Activated CD4-positive, alpha-beta T cell treated with anti-CD3 and anti-CD28 coated beads, Interleukin-2, amount 50 U/mL, for 1 hour (primary cell): ENCODE measurements at places on chromosomes 4 and X.
A peak's percentile ranks its signal among the peaks of the same experiment; 100 is the strongest.

- DNase-seq, result no peak
Measured at GRCh38 chr4:42732776-42733175, 75.9 kb upstream of the ATP8A1 start.

DNA sequence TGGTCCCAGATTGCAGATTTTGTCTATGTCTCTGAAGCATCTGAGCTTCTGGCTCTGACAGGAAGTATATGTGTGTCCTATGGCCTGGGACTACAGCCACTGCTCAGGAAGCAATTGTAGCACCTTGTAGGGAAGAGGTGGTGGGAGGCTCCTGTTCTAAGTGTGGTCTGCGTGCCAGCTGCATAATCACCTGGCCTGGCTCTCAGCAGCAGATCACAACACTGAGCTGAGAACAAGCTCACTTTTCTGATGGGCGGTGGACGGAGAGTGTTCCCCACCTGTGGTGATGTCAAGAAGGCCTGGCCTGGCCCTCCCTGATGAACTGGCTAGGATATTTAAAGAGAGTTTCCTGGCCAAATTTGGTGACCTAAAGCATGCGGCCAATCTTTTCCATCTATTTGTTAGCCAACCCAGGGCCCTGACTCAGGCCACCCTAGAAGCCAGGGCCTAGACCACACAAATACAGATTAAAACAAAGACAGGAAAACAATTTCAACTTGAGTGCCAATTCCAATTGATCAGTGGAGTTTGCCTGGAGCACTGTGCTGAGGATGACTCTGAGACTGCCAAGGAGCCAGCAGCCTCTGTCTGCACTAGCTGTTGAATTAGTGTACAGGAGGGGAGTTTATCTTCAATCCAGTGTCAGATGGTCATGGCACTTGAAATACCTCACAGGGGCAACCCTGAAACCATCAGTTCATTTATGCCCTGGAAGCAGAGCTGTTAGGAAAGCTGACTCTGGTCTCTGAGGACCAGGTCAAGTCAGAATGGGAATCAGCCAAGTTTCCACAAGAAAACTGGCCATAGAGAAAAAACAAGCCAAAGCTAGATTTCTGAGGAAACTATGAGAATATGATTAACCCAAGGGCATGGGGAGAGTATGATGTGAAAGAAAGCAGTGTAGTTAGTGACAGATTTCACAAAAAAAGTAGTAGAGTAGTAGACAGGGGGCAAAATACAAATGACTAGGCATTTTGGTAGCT is 47.4 kb downstream of the PRDM5 start:
- DNase-seq, result no peak

GRCh38 chrX:139518475-139518874 is 12.1 kb upstream of the F9 start:
- no peak for DNase-seq

DNA sequence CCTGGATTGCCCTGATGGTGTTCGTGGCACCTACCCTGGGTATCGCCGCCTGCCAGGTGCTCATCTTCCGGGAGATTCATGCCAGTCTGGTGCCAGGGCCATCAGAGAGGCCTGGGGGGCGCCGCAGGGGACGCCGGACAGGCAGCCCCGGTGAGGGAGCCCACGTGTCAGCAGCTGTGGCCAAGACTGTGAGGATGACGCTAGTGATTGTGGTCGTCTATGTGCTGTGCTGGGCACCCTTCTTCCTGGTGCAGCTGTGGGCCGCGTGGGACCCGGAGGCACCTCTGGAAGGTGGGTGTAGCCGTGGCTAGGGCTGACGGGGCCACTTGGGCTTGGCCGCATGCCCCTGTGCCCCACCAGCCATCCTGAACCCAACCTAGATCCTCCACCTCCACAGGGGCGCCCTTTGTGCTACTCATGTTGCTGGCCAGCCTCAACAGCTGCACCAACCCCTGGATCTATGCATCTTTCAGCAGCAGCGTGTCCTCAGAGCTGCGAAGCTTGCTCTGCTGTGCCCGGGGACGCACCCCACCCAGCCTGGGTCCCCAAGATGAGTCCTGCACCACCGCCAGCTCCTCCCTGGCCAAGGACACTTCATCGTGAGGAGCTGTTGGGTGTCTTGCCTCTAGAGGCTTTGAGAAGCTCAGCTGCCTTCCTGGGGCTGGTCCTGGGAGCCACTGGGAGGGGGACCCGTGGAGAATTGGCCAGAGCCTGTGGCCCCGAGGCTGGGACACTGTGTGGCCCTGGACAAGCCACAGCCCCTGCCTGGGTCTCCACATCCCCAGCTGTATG is 1.8 kb downstream of the AVPR2 start:
- DNase-seq, result no peak

GRCh38 chr4:154389148-154389547 is 102.5 kb downstream of the DCHS2 start:
- DNase-seq, result no peak

- no peak for DNase-seq
Measured at GRCh38 chrX:23513121-23513520, 154.2 kb upstream of the PRDX4 start.

GRCh38 chrX:48908600-48908999 is 2.8 kb downstream of the SLC35A2 start:
- no peak for DNase-seq

DNA sequence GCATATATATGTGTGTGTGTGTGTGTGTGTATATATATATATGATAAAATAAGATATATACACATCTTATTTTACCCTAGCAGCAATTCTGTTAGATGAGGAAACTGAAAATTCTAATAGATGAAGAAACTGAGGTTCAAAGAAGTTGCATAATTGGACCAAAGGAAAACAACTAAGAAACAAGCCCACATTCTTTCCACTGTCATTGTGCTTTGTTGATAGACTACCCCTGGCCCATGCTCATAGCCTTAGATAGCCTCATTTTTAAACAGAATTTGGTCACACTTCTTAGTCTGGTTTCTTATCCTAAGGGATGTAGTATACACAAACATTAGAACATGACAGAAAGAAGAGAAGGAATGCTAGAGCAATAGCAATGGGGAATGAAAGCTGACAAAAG is 138.8 kb downstream of the NDST3 start:
- DNase-seq, result no peak

DNA sequence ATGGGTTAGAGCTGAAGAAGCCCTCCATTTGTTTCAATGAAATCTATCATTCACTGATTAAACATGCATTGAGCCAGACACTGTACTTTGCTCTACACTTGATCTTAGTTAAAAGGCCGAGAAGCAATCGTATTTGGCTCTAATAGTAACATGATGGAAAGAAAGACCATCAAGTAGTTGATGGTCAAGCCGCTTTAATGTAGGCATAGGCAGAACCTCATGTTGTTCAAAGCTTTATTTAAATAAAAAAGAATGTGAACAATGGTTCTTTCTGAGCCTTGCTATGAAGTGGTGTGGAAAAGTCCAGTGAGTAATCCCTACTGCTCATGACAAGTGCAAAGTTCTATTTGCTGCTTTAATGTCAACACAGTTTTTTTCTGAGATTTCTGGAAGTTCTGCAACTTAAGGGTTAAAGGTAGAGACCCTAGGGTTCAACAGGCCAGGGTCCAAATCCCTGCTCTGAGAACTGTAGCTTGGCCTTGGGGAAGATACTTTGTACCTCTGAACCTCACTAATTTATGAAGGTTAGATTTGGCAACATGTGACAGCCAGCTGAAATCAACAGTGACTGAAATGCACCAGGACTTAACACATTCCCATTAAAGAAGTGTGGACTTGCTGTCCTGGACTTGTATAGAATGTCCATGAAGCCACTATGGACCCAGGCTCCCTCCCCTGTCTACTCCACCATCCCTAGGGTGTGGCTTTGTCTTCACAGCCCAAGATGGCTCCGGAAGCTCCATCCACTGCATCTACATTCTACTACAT is 17.9 kb upstream of the LAP3 start:
- DNase-seq, result no peak

DNA sequence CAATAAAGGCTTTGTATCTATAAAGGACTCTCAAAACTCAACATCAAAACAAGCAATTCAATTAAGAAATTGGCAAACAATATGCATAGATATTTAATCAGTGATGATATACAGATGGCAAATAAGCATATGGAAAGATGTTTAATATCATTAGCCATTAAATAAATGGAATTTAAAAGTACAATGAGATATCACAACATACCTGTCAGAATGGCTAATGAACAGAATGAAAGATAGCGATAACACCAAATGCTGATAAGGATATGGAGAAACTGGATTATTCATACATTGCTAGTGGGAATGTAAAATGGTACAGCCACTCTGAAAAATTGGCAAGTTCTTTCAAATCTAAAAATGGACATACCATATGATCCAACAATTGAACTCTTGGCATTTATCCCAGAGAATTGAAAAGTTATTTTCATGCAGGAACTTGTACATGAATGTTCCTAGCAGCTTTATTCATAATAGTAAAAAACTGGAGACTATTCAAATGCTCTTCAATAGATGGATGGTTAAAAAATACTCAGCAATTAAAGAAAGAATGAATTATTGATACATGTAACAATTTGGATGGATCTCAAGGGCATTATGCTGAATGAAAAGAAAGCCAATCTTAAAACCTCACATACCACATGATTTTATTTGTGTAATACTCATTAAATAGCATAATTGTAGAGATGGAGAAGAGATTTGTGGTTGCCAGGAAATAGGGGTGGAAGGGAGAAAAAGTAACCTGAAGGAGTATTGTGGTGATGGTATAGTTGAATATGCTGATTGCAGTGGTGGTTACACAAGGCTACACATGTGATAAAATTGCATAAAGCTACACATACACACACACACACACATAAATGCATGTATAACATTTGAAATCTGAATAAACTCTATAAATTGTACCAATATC is 45.9 kb upstream of the ALG13 start:
- no peak for DNase-seq

DNA sequence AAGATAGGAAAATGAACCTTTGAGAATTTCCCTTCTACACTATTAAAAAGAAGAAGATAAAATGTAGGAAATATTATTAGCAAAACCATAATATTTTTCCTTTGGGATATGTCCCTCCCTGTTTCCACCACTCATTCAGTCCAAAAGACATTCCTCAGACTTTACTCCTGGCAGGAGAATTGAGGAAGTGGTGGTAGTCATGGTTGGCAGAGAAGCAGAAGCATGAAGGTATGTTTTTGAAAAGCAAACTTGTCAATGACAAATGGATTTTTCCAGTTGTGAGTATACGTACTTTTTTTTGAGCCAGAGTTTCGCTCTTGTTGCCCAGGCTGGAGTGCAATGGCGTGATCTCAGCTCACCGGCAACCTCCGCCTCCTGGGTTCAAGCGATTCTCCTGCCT is 13.7 kb downstream of the STAG2 start:
- no peak for DNase-seq

DNA sequence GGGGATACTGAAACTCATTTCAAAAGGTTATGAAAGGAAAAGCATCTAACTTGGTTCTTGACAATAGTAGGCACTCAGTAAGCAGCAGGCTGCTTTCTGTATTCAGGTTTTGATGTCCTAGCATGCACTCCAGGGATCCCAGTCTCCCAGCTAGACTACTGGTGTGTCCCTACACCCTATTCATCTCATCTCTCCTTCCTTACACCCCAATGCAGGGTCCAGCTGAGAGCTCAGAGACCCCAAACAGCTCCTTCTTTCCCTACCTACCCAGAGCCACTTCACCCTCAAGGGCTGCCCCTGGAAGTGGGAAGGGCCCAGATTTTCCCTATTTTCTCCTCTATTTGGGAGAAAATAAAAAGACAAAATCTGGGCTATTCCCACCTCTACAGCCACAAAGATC is 1.6 kb upstream of the EFNB1 start:
- DNase-seq, result no peak

DNA sequence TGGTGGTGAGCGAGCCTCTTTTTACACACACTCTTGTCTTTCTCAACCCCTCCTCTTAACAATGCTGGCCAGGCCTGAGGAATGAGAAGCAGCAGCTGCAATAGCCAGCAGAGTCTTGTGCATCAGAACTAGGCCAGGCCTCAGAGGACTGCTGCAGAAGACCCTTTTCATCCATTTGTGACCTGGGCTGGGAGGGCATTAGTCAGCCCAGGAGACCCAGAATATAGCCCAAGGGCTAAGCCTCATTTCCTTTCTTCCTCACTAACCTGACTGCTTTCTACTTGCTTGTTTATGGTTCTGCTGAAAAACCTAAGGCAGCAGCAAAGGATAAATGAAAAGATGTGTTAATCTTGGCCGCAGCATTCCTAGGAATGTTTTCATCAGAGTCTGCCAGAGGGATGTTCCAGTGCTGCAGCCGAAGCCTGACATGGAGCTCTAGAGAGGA is 254.7 kb upstream of the AR start:
- DNase-seq, result no peak

GRCh38 chr4:27789773-27790172 is 929.1 kb downstream of the STIM2 start:
- no peak for DNase-seq

- DNase-seq, result no peak
Measured at GRCh38 chr4:45580334-45580733, 543.5 kb downstream of the GABRG1 start.

- no peak for DNase-seq
Measured at GRCh38 chr4:76341063-76341462, 34.5 kb downstream of the STBD1 start.

GRCh38 chr4:188091-188490 is 63.8 kb downstream of the ZNF718 start:
- DNase-seq, result no peak

- no peak for DNase-seq
Measured at GRCh38 chr4:4693755-4694295, 152.0 kb upstream of the STX18 start.

- DNase-seq, result no peak
Measured at GRCh38 chr4:140300271-140300970, 73.0 kb upstream of the SCOC start.

- DNase-seq, result no peak
Measured at GRCh38 chr4:48224606-48225005, 45.0 kb downstream of the TEC start.

- DNase-seq, result no peak
Measured at GRCh38 chr4:125266901-125267604, 47.7 kb upstream of the FAT4 start.

GRCh38 chrX:71178908-71179307 is 34.3 kb downstream of the NLGN3 start:
- DNase-seq, result peak; percentile 24

DNA sequence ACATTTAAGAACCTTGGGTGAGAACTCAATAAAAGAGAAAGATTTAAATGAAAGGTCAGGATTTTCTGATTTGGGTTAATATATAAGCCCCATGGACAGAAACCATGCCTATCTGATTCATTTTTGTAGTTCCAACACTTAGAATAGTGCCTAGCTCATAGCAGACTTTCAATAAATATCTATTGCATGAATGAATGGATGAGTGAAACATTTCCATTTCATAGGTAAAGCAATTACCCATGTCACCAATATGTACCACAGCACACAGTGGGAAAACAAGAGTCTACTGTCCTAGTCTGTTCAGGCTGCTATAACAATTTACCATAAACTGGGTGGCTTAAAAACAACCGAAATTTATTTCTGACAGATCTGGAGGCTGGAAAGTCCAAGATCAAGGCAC is 63.9 kb upstream of the PTPN13 start:
- no peak for DNase-seq

GRCh38 chr4:39287223-39287622 is 78.9 kb downstream of the RFC1 start:
- no peak for DNase-seq

- no peak for DNase-seq
Measured at GRCh38 chr4:101074326-101074725, 273.0 kb downstream of the PPP3CA start.
